ENCODE measurements at places on chromosomes 2 and 18.
A peak's percentile ranks its signal among the peaks of the same experiment; 100 is the strongest.

DNA sequence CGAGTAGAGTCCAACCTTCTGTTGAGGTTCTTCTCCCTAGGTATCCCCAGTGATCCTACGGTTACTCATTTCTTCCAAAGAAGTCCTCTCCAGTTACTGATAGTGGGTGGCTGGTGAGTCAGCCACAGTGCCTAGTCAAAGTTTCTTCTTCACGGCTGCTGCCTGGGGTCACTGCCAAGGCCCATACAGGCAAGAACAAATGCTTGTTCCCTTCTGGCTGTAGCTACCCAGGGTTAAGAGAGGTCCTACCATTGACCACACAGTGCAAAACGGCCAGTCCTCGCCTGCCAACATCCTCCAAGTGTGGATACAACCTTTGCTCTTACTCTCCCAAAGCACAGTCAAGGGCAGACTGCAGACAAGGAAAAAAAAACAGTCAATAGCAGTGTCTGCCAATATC, 2.9 kb upstream of the PTPN4 start:
- peak; percentile 88 for DNase-seq

DNA sequence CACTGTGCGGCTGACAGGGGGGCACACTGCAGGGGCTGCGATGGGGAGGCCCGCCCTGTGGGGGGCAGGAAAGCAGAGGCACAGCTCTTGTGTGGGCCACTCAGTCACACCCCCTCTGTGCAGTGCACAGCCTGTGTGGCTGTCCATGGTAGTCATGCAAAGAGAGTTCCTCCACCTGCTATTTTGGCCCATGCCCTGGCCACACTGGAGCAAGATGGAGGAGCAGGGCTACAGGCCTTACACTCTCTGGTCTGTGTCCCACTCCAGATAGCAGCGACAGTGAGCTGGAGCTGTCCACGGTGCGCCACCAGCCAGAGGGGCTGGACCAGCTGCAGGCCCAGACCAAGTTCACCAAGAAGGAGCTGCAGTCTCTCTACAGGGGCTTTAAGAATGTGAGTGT, 28.5 kb upstream of the FAHD2A start:
- DNase-seq, result no peak

DNA sequence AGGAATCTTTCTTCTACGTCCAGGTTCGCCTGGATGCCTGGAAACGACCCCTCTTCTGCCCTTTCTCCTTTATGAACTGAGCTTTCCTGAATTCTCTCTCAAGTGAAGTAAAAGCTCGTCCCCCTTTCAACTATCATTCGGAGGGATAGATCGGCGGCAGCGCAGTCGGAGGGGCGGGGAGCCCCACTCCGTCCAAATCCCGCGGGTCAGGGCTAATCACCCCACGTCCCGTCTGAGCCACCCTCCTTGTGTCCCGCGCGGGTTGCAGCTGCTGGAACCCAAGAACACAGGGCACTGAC, 367 bp downstream of the FBXO48 start:
- DNase-seq, result no peak

DNA sequence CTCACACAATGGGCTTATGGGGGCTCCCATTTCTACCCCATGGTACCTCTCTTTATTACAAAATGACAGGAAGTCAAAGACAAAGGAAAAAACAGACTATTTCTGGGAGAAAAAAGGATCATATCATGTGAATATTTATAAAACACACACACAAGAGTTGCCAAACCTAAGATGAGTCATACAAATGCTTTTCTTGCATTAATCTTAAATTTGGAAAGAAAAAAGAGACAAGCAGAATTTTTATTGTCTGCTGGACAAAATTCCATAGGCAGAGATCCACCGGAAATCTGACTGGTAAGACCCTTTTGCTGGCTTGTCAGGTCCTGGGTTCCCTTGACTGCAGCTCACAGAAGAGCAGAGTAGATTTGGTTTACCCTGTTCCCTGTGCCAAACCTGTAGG, 1732.3 kb upstream of the PIK3C3 start:
- DNase-seq, result no peak

GRCh38 chr2:78175645-78176044, 653.5 kb upstream of the LRRTM4 start:
- no peak for DNase-seq

GRCh38 chr2:201855356-201855755, 49.0 kb downstream of the CDK15 start:
- no peak for DNase-seq

DNA sequence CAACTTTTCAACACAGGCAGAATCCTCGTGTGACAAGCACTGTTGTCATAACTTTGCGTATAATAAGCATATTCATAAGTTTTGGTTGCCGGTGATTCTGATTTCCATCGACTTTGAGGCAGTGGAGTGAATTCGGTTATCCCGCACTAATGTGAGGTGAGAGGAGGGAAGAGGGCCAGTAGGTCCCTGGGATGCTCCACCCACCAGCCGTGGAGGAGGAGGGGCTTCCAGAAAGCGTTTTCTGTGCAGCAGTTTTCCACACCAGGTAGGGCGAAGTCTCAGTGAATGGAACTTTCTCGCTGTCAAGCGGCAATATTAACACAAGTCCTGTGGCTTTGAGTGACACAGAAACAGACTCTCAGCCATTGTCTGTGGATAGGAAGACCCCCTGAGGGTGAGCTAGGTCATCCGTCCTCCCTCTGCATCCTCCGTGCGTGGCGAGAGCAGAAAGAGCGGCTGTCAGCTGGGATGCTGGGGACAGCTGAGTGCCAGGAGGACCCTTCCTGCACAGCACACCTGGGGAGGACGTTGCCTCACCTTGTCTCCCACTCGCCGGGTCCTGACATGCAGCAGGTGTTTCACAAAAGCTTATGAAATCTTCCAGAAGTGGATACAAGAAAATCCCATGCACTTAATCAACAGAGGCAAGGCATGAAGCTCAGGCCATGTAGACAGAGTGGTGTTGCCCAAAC, 67.5 kb downstream of the DCDC2C start:
- DNase-seq, result no peak

DNA sequence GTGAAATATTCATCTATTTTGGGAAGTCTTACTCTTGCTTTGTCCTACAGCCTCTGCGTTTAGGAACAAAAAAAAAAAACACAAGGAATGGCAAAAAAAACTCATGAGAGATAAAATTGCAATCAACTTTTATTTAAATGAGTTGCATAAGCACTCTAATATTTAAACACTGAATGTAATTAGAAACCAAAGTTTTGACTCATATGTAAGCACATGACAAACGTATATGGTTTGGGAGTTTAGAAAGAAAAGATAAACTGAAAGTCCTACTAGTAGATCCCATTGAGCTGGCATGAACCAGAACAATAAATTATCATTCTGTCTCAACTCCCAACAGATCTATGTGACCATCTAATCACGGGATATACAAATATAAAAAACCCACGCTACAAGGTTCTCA, 44.8 kb downstream of the REV1 start:
- DNase-seq, result no peak

GRCh38 chr2:160356485-160356884, 137.1 kb downstream of the RBMS1 start:
- DNase-seq, result no peak

- peak; percentile 51 for DNase-seq
Observed at GRCh38 chr2:85760371-85760770, 6.6 kb downstream of the ATOH8 start.

- no peak for DNase-seq
Observed at GRCh38 chr2:51697095-51697494, 665.2 kb upstream of the NRXN1 start.

GRCh38 chr2:39436592-39437521, at the start of gene MAP4K3:
Gene MAP4K3 (minus strand): TSS chr2:39437285. CDS start chr2:39436987, 298 bp downstream.
- peak; percentile 96 for DNase-seq

GRCh38 chr2:163570391-163570790, 165.4 kb downstream of the FIGN start:
- DNase-seq, result no peak

DNA sequence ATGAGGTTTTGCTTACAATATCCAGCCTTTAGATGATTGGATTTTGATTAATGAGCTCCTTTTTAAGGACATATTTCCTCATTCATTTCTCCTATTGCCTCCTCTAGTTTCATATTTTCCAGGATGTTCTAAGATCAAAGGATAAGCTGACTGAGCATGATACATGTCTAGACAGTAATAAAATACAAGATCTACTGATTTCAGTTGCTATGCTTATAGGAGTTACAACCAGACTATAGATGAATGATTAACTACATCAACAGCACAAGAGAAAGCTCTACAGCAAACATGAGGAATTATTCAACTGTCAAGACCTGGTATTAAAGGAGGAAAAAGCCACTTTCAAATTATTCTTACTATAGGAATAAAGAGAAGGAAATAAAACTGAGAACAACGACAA, 85.0 kb upstream of the LINC00305 start:
- DNase-seq, result no peak

- DNase-seq, result no peak
Observed at GRCh38 chr2:48824116-48824515, 68.6 kb upstream of the LHCGR start.

DNA sequence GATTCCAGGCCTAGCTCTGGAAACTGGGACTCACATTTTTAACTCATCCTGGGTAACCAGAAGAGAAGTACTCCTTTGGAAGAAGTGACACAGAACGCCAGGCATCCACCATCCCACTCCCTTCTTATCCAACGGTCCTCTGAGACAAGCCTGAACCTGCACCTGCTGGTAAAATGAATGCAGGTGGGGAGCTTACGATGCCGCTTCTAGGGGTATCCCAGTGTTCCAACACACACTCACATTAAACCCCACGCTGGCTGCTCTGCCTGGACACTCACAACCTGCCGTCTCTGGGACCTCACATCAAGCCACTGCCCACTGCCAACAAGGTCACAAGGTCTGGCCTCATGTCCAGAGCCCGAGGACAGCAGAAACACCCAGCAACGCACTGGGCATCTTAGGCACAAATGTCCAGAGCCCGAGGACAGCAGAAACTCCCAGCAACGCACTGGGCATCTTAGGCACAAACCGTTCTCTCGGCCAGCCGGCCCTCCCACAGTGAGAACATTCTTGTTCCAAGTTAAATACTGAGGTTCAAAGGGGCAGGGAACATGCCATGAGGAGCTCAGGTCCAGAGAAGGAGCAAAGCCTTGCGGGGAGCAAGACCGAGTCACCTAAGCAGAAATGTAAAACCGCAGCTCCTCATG, 9.9 kb downstream of the SLC66A2 start:
- no peak for DNase-seq

DNA sequence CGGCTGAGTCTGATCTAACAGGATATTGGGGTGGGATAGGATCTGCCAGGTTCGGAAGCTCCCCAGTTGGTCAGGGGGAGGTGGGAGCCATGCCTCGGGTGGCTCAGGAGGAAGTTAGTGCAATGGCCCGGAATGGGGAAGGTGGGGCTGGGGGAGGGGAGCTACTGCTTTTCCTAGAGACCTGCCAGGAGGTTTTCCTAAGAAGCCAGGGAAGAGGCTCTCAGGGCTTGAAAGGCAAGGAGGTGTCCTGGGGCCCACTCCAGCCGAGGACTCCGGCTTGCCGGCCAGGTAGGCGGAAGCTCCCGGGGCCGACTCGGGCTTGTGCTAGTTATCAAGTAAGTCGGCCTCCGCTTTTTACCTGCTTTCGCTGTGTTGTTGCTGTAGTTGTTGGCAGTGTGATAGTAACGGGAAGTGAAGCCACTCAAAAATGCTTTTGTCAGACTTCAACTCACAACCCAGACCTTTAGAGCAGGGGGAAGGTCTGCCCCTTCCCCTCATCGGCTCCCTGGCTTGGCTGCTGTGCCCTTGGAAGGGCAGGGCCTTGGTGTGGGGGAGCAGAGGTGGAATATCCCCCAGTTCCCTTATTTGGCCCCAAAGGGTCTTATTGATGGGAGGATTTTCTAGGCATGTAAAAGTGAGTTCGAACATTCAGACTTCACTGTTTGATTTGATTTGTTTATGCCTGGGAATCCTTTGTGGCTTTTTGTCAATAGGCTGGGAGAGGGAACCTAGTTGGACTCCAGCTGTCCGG, 5.4 kb downstream of the GDF7 start:
- peak; percentile 15 for DNase-seq

Data from lung microvascular endothelial cell (primary cell).